ENCODE measurements at places on chromosomes 7 and 10. TPM values are rescaled to one million over a fixed set of nuclear protein-coding genes. Genes with fewer than 3 reads are reported as not detected.

The SFRP5 gene
- not detected for total RNA-seq

The PNLIPRP2 gene
- total RNA-seq = not detected

The DPCD gene
- total RNA-seq = 24.2 TPM

The STEAP2 gene
- 1.3 TPM for total RNA-seq

The TAS2R4 gene
- 3.5 TPM for total RNA-seq

The TMED4 gene
- 49.7 TPM for total RNA-seq

The NUDT13 gene
- 1.8 TPM for total RNA-seq

The LIPF gene
- not detected for total RNA-seq

The STEAP1B gene
- total RNA-seq = not detected

The ITIH2 gene
- total RNA-seq = not detected

The MOGAT3 gene
- total RNA-seq = not detected

The PTPRN2 gene
- total RNA-seq = 4.5 TPM

The FAM13C gene
- not detected for total RNA-seq

The KLF14 gene
- not detected for total RNA-seq

The MYO3A gene
- not detected for total RNA-seq

The CTAGE8 gene
- 2.6 TPM for total RNA-seq

The TACC2 gene
- total RNA-seq = 89.0 TPM

The COL1A2 gene
- not detected for total RNA-seq

The LDB3 gene
- total RNA-seq = 0.23 TPM

The ATOH7 gene
- not detected for total RNA-seq

The SAMD9 gene
- 7.9 TPM for total RNA-seq

The VENTX gene
- not detected for total RNA-seq

The ZNF12 gene
- total RNA-seq = 22.1 TPM

The NUTM2D gene
- 2.3 TPM for total RNA-seq

The SLC26A5 gene
- total RNA-seq = not detected

The DLG5 gene
- 127 TPM for total RNA-seq

The ANKRD16 gene
- total RNA-seq = 9.9 TPM

The AGMO gene
- not detected for total RNA-seq

Measured in MCF 10A (cell line).